ENCODE measurements at places on chromosomes 2 and 18.

DNA sequence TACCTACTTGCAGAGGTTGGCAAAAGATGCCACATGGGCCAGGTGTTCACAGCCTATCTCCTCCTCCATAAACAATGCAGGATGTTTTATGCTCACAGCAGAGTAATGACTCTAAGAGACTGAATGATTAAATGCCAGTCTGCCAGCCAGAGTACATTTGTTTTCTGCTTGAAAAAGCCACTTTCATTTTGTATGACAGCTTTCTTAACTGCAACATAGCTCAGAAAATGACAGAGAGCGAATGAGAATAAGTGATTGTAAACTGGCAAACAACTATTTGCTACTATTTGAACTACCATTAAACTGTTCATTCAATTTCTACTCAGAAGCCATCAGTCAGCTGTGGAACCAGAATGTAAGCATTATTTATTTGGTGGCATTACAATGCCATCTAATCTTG, 50.6 kb upstream of the DCC start:
- no peak for DNase-seq

DNA sequence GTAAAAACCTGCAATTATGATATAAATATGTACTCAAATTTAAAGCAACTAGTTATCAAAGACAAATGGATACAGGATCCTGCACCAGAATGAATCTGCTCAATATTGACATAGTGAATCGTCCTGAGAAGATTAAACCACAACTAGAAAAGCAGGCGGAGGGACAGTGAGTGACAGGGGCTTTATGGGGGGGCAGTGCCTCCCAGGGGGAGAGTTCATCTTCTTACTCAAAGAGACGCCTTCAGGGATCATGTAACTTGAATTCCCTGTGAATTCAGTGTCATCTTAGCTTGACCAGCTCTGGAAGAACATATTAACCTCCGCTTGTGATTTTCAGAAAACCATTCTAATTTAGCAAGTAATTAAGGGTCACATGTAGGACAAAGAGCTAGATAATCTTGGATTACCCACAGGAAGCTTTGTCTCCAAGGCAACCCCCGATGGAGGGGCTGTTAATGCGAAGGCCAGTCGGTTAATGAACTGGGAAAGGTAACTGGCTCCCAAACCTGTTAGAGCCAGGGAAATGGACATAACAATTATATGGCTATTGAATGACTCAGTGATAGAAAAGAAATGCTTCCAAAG, 17.4 kb upstream of the LMAN1 start:
- DNase-seq = no peak

DNA sequence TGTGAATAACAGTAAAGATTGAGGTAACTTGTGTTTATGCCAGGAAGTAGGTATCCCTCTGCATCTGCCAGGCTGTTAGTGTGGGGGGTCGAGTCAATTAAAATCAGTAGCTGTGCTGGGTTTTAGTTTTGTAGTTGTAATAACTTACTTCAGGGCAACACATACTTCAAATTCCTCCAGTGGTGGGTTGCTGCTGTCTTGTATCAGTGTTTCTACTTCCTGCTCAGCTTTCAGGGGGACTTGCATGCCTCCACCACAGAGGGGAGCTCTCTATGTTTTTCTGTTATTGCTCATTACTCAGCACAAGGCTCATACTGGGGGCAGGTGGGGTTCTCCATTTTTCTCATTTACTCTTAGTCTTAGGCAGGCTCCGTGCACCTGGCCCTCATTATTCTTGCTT, 136.8 kb downstream of the CAPN13 start:
- no peak for DNase-seq

- no peak for DNase-seq
Observed at GRCh38 chr2:217953531-217953932, 49.3 kb downstream of the TNS1 start.

GRCh38 chr2:118791483-118791882, 56.0 kb downstream of the EN1 start:
- DNase-seq = no peak

- no peak for DNase-seq
Observed at GRCh38 chr2:128410758-128411215, 92.1 kb upstream of the HS6ST1 start.

GRCh38 chr2:30472326-30472725, 25.3 kb downstream of the LCLAT1 start:
- DNase-seq = no peak

DNA sequence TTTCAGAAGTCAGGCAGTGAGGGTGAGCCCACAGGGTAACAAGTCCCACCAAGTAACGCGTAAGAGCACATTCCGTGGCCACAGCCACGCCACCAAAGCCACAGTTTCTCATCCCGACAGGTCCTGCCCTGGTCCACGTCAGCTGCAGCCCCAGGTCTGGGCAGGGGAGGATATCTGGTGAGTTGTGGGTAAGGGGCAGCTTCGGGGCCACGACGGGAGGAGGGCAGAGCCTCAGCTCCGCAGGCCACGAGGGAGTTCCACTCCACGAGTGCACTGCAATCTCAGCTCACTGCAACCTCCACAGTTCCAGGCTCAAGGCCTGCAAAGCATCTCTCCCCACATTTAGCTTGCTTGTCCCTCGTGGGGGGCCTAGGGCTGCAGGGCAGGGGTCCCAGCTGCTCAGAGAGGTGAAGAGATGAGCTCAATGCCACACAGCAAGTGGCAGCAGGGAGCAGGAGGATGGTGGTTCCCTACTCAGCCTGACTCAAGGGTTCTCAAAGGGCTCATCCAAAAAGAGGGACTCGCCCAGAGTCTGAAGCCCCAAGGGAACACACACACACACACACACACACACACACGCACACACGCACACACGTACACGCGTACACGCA, 12.5 kb downstream of the SNORC start:
- DNase-seq = no peak

DNA sequence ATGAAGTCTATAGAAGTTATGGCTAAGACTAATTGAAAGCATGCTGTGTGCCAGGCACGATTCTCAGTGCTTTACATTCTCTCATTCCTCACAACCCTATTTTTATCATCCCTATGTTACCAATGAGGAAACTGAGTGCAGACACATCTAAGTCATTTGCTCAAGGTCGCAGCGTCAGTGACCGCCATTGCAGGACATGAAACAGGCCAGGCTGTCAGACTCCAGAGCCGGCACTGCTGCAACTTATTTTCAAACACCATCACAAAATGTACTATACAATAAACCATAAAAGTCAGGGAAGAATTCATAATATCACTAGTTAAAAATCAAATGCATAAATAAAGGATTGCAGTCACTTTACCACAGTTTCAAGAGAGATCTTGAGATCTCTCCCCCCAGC, 5.6 kb downstream of the STK39 start:
- no peak for DNase-seq

GRCh38 chr18:34959211-34959829, 81.9 kb upstream of the MAPRE2 start:
- no peak for DNase-seq

DNA sequence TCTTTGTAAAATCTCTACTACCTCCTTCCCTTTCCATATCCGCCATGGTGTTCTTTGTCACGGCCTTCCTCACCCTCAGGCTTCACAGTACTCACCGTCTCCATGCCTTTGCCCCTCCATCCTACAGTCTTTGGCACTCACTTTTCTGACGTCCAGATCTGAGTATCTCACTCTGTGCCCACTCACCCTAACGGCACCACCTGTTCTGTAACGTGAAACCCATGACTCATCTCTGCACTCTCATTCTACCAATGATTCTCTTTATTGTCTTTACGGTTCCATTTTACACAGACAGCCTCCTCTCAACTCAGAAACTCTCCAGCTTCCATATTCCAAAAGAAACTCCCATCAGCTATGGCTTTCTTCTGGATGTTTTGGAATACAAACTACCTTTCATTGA, 56.7 kb downstream of the NETO1 start:
- no peak for DNase-seq

GRCh38 chr2:10873790-10874437, 37.8 kb upstream of the KCNF1 start:
- DNase-seq = no peak

- no peak for DNase-seq
Observed at GRCh38 chr2:230636684-230637271, 75.9 kb upstream of the CAB39 start.

GRCh38 chr2:8437949-8438400, 243.9 kb upstream of the ID2 start:
- DNase-seq = no peak

GRCh38 chr2:42764096-42764495, at the start of gene OXER1:
TSS of gene OXER1 (minus strand) at chr2:42764135. CDS start at chr2:42764062, 73 bp downstream.
- no peak for DNase-seq

DNA sequence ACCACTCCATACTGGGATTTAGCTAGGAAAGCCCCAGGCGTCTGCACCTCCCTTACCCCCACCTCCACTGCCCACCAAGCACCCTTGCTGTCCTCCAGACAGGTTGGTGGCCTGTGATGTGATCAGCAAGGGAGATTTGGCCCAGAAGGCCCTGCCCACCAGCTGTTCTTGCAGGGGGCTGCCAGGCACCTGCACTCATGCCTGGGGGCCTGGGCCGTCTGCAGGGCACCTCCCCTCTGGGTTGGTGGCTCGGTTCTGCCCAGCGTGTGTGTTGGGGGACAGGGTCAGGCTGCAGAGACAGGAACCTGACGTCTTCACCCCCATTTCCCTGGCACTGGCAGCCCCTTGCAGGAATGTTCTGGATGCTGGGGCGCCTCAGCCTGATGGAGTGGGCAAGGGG, 5.8 kb downstream of the DNMT3A start:
- no peak for DNase-seq

DNA sequence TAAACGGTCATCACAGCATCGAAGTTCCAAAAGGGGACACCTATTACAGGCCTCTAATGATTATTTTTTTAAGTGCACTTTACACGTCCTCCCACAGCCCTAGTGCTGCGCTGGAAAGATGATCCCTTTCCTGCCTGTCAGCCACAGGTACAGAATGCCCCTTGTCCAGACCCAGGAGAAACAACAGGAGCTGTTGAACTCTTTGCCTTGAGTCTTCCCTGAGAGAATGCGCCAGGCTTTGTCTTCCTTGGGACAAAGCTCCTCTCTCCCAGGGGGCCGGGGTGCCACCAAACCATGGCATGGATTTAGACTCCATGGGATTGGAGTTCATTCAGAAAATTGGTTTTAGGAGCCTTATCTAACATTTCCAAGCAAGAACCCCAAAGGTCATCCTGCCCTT, 319.0 kb upstream of the SOX11 start:
- no peak for DNase-seq

DNA sequence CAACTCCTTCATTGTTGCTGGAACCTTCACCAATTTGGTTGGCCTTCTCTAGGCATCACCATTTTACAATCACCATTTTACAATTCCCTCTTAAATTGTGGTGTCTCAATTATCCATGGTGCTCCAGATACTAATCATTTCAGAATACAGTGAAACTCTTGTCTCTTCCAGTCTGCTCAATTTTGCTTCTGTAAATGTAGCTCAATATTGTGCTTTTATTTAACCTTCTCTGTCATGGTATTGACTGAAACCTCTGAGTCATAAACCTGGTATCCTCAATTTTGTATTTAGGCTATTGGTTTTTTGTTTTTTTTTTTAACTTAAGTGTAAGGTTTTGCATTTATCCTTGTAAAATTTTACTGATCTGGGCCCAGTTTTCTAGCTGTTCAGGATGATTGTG, 16.1 kb downstream of the STRADB start:
- DNase-seq = no peak

DNA sequence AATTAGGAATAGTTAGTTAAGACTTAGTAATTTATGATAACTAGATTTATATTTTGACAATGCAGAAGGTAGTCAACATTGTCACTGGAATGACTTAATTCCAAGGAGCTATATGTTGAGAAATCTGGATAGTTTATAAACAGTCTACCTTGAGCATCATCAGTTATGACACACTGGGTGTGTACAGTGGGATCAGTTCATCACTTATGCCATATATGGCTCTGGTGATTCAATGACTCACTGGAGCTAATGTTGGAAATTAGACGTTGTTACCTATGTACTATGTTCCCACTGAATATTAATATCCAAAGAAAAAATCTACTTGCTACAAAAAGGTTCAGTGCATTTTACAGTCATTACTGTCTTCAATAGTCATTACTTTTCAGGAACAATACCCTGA, 34.0 kb upstream of the ITPRID2 start:
- DNase-seq = no peak

- DNase-seq = no peak
Observed at GRCh38 chr2:37781028-37781427, 109.6 kb upstream of the CDC42EP3 start.

GRCh38 chr2:47198985-47199451, 43.9 kb upstream of the STPG4 start:
- no peak for DNase-seq

GRCh38 chr2:126913329-126913728, 14.6 kb downstream of the TEX51 start:
- no peak for DNase-seq

DNA sequence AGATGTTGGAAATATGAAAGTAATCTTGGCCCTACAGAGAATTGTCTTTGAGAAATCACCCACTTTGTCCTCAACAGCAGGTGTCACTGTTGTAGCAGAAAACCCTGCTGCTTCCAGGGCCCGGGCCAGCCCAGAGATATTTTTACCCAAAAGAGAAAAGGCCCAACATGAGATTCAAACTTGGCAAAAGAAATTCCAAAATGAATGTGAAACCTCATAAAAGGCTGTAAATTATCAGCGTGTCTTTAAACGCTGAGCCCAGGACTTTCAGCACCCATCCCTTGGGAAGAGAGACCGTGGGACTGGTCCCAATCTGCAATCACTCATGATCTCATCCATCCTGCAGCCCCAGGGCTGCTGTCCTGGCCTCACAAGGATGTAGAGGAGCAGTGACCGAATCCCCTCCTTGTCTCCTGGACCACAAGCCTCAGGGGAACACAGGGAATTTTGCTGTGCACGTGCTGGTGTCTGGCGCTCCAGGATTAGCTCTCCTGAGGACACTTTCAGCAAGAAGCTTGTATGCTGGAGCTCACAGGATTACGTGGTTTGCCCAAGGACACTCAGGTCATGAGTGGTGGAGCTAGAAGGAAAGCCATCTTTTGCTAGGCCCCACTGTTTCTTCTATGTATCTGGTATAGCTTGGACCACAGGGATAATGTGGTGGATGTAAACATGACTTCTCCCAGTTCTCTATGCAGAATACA, 202.1 kb downstream of the RNF144A start:
- DNase-seq = no peak

DNA sequence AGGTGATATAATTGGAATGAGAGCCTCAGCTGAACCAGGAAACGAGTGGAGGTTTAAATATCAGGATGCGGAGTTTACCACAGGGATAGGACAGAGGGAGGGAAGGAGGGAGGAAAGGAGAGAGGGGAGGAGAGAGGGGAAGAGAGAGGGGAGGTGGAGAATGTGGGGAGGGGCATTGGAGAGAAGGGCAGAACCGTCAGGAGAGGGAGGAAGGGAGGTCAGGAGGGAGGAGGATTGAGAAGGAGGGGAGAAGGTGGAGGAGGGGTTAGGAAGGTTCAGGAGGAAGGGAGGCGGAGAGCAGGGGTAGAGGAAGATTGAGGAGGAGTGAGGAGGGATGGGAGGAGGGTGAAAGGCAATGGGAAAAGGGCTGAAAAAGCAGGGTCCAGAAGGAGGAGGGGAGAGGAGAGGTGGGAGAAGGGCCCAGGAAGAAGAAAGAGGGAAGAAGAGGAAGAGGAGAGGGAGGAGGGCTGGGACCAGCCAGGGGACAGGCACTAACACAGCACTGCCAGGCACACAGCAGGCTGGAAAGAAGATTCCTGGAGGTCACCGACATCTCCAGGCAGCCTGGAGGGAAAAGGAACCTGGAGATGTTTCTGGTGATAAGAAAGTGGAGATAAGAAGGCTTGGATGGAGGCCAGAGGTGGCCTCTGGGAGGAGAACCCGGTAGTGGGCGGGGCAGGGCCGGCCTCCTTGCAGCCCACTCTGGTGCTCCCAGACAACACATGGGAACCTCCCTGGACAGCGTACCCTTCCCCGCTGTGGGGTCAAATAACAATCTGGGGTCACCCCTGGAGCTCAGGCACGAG, 176.7 kb upstream of the SMAD2 start:
- no peak for DNase-seq
